ENCODE measurements at places on chromosomes 3 and 15.

- no peak for DNase-seq
These were observed 43.2 kb upstream of the POLG start for GRCh38 chr15:89377842-89378295.

- DNase-seq, result no peak
These were observed 28.3 kb downstream of the IMPG2 start for GRCh38 chr3:101292027-101292426.

DNA sequence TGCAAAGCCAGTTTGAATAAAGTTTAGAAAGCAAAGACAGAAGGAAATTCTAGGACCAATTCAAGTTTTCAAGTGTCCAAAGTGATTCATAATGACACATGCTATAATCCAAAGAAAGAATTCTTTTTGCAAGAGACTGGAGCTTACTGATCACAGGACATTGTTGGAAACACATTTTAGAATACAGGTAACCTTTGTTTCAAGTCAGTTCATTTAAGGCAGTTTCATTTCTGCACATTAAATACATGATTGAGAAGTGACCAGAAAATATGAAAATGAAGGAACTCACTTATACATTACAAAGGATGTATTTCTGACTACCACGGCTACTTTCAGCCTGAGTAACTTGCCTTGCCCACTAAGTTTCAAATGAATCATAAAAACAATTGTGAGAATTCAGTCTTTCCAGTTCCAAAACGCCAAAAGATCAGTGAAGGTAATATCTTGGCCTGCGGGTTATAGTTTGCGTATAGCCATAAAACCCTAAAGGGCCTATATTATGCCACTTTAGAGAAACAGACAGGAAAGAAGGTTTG, 48.7 kb downstream of the PRICKLE2 start:
- no peak for DNase-seq

- no peak for DNase-seq
These were observed 1.8 kb downstream of the IGDCC3 start for GRCh38 chr15:65375871-65376607.

GRCh38 chr3:181278468-181279238, 289.1 kb upstream of the DNAJC19 start:
- DNase-seq, result no peak

DNA sequence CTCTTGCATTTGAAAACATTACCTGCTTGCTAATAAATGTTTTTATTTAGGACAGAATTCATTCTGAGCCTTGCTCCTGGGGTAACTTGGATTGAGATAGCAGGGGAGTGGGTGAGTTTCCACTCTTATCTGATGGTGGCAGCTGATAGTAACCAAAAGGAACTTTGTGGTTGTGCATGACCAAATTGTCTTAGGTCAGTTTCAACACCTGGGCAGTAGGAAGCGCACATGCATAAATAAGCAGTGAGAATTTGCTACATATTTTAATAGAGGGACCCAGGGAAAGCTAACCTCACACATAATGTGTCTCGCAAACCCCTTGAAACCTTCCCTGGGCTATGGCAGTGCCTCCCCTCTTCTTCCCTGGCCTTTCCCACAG, 65.4 kb upstream of the XCR1 start:
- DNase-seq, result no peak

- DNase-seq, result no peak
These were observed 33.3 kb downstream of the KPNA1 start for GRCh38 chr3:122481390-122481789.

GRCh38 chr3:161322781-161323568, 48.3 kb downstream of the SPTSSB start:
- DNase-seq, result no peak

DNA sequence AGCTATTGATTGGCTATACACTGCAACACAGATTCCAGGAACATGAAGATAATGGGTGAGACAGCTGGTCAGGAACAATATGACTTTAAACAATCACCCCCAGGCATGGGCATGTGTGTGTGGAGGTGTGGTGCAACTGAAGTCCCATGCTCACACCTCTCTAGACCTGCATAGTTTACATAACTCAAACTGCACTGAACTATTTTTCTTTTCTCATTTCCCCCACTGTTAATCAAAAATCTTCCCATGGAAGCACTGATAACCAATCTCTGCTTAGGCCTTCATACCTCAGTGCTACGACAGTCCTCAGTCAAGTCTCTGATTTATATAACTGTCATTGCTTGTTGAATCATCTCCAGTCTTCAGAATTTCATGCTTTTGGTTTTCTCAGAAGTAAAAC, 600.2 kb downstream of the NTRK3 start:
- DNase-seq, result no peak

DNA sequence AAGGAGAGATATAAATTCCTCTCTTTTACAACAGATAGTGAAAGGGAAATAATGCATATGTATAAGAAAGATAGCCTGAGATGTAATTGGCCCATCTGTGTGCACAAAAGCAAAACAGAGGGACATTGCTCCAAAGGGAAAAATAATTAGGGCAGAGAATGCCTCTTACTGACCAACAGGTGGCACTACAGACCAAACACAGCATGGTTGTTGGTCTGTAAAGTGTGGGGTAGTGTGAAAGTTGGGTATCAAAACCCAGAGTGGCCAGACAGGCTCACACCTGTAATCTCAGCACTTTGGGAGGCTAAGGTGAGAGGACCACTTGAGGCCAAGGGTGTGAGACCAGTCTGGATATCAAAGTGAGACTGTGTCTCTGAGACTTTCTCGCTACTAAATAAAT, 4.5 kb upstream of the TLNRD1 start:
- DNase-seq, result no peak

- DNase-seq, result no peak
These were observed 522.2 kb downstream of the EDEM1 start for GRCh38 chr3:5709714-5710113.

GRCh38 chr3:105448338-105448982, 81.8 kb downstream of the ALCAM start:
- no peak for DNase-seq

GRCh38 chr3:31979001-31979697, 1.9 kb downstream of the OSBPL10 start:
- DNase-seq, result no peak

DNA sequence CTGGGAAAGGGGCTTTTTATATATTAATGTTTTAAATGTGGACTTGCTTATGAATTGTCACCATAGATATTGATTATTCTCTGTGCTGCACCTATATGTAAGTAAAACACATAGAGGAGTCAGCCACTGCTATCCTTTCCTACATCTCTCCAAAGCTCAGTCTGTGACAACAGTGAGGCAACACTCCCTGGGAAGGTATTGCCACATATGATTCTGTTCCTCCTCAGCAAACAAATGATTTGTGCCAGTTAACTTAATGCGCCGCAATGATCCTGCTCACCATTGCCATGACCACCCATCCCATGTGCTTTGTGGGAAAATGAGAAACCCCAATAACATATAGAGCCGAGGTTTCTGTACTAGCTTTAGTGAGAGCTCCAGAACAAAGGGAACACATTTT, 75.1 kb upstream of the FBN1 start:
- no peak for DNase-seq

DNA sequence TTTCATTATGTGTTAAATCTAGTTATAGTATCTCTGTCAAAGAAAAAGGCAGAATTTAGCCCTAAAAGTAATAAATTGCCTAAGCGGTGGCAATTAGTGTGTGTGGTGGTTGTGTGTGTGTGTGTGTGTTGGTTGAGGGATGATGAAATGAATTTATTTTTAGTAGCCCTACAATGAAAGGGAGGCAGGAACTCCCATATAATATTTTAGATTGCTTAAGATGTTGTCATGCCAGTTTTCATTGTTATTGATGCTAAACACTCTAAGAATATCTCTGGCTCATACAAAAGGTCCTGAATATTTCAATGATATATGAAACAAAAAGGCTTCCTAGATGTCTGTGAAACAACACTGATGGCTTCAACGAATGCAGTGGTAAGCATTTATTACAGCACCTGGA, 140.6 kb upstream of the TBC1D5 start:
- no peak for DNase-seq

DNA sequence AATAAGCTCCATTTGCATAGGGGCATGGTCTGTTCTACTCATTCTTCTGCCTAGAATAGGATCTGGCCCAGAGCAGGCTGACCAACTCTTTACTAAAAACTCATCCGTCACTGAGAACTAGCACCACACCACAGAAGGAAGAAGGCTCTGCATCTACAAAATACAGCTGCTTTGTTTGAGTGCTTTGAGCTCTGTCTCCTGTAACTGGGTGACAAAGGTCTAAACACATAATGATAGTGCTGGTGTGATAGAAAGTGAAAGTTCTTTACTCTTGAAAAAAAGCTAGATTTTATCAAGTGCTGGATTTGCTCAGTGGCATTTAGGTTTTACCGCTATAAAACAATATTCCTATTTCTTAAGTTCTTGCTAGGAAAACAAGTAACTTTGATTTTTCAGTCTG, 140.7 kb downstream of the FHIT start:
- DNase-seq, result no peak

- no peak for DNase-seq
These were observed 102.4 kb downstream of the RPL22L1 start for GRCh38 chr3:170767576-170767941.

DNA sequence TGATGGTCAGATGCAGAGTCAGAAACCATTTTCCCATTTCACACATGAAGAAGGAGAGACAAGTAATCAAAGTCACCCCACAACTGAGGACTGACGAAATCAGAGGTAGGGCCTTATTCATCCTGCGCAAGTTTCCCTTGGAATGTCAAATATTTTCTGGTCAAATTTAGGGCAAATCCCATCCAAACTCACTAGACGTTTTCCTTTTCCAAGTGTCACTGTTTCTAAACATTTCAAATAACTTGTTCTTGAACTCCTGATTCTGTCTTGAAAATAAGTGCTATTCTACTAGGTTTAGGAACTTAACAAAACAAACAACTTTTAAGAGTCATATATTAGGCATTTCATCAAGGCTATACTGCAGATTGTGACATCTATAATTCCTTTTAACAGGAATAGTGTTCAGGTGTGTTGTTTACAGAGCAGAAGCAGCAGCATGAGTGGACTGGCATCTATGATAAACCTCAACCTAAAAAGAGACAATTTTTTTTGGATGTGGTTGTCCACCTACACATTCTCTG, 40.7 kb downstream of the SUMF1 start:
- no peak for DNase-seq

- DNase-seq, result no peak
These were observed 19.3 kb upstream of the ATOSA start for GRCh38 chr15:52698514-52698913.

GRCh38 chr3:45547764-45548680, 46.5 kb upstream of the LIMD1 start:
- DNase-seq, result no peak

GRCh38 chr15:70375006-70375431, 277.3 kb upstream of the TLE3 start:
- DNase-seq, result no peak

- no peak for DNase-seq
These were observed 189.4 kb downstream of the UBE3A start for GRCh38 chr15:25249236-25250010.

DNA sequence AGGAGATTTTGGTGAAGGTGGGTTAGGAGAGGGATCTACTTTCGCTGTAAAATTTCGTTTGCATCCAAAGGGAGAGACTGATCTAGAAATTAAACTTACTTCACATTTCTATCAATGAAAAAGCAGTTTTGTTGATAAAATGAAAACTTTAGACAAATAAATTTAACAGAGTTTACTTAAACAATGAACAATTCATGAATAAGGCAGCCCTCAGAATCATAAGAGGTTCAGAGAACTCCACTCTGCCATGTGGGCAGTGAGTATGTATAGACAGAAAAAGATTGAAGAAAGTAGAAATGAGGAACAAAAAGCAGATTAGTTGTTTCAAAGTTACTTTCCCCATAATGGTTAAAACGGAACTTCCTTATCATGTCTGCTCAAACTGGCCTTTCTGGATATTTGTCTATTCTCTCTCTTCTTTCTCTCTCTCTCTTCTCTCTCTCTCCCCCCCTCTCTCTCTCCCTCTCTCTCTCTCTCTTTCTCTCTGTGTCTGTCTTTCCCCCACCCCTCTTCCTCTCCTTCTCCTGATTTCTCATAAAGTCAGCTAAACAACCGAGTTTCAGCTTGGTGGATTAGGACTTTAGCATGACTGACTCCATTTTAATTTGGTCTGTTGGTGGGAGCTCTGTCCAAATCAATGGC, 248.9 kb downstream of the TJP1 start:
- no peak for DNase-seq

- no peak for DNase-seq
These were observed 45.2 kb upstream of the FILIP1L start for GRCh38 chr3:100159331-100160153.

- DNase-seq, result no peak
These were observed 7.4 kb downstream of the SQOR start for GRCh38 chr15:45641999-45642932.

GRCh38 chr3:158095111-158095813, 11.0 kb downstream of the SHOX2 start:
- DNase-seq, result no peak

GRCh38 chr15:93980261-93980911, 251.0 kb upstream of the MCTP2 start:
- no peak for DNase-seq

DNA sequence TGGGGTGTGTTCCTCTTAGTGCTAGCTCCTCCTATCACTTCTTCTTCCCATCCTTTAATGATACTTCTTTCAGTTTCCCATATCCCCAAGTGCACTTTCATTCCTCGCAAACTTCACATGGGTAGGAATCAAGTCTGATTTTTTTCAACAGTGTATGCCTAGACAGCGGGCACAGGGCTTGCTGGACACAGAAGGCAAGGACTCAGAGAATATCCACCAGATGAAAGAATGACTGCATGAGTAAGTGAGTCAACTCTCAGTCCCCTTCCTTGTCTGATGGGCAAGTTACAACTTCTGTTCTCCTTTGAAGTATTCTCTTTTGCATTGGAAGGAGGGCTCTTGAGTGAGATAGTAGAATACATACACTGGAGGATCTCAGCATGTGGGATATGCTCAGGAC, 3.1 kb upstream of the SQOR start:
- DNase-seq, result no peak

DNA sequence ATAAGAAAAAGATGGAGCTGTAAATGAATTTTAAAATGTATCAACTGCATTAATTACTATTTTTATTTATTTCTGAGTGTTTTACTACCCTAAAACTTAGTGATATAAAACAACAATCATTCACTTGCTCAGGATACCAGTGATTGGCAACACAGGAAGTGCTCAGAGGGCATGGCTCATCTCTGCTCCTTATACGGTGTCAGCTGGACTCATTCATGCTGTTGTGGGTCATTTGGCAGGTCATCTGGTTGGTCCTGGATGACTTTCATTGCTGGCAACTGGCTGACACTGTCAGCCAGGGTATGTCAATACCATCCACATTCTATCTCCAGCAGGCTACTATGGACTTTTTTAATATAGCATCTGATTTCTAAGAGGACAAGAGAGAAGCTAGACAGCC, 689.6 kb upstream of the NECTIN3 start:
- DNase-seq, result no peak

Measured in NCI-H2029 (cell line).